ENCODE measurements at places on chromosomes 3 and 15. TPM values are rescaled to one million over a fixed set of nuclear protein-coding genes. Genes with fewer than 3 reads are reported as not detected.

DNA sequence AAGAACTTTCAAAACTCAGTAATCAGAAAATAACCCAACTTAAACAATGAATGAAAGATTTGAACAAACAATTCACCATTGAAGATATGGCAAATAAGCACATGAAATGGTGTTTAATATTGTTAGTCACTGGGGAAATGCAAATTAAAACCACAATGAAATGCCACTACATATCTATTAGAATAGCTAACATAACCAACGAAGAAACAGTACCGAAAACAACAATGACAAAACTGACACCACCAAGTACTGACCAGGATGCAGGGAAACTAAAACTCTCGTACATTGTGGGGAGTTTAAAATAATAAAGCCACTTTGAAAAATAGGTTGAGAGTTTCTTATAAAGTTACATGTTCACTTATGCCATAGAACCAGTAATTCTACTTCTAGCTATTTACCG is 69.1 kb downstream of the KBTBD8 start:
- DNase-seq, result no peak

DNA sequence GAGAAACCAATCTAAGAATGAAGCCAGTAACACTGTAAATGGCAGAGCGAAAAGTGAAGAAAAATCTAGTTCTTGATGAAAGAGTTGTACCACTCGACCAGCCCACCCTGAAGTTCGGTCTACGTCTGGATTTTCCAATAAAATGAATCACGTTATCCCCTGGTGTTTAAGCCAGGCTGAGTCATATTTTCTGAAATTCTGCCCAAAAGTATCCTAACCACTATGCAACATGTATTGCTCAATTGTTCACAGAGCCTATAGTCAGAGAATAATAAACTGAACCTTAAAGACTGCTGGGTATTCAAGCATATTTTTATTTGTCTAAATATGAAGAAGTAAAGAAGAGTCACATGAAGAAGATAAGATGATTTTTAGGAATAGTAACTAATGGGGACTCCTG is 245.7 kb downstream of the FGF12 start:
- peak; percentile 88 for DNase-seq

DNA sequence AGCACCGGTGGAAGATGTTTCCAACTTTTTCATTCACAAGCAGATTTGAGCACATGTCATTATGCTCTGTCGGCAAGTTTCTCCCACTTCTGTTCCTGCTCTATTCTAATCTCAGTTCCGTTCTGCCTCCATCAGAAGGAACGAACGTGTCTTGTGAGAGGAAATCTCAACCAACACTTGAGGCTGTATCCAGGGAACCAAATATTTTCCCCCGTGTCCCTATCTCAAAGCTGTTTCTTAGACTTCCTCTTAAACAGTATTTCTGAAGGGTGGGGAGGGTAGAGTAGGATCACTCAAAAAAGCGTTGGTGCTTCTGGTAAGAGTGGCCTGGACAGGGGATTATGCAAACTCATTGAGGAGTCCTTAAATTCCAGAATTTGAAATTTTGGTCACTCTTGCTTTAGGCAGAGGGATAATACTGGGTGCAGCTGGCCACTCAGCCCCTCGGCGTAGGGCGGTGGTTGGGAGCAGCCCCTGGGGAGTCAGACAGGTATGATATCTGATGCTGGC is 54.9 kb downstream of the FRMD4B start:
- DNase-seq, result no peak

DNA sequence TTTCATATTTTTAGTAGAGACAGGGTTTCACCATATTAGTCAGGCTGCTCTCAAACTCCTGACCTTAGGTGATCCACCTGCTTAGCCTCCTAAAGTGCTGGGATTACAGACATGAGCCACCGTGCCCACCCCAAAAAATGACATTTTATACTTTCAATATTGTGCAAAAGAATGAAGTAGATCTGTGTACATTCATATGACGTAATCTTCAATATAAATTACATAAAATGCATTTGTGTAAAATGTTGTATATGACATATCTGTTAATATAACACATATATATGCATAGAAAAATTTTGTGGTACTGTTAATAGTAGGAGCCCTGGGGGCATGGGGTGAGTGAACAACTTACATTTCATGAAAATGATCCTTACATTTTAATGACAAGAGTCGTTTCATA is 71.7 kb downstream of the RYR3 start:
- DNase-seq, result no peak

GRCh38 chr15:32838820-32839219 is 121.0 kb downstream of the GREM1 start:
- peak; percentile 92 for DNase-seq

- peak; percentile 49 for DNase-seq
These were observed 6.9 kb downstream of the ACAD11 start for GRCh38 chr3:132652640-132653270.

GRCh38 chr3:26091096-26091495 is 301.2 kb downstream of the OXSM start:
- no peak for DNase-seq

The ALG3 gene
- 27.2 TPM for polyA plus RNA-seq

GRCh38 chr15:75820206-75820605 is 23.0 kb upstream of the UBE2Q2 start:
- no peak for DNase-seq
